ENCODE measurements at places on chromosomes 13 and 19. TPM values are rescaled to one million over a fixed set of nuclear protein-coding genes. Genes with fewer than 3 reads are reported as not detected.

Gene PABPC3
- 0.24 TPM for total RNA-seq

GRCh38 chr13:82330499-82330898 is 1551.8 kb downstream of the SLITRK1 start:
- DNase-seq = no peak

Gene PEX11G
- not detected for total RNA-seq

Gene GARIN5A
- not detected for total RNA-seq

- DNase-seq = no peak
Observed at GRCh38 chr13:20124303-20124702, 36.5 kb downstream of the GJA3 start.

GRCh38 chr19:42279902-42280814 is 11.1 kb downstream of the CIC start:
- peak; percentile 96 for DNase-seq

Gene MISP
- 5.8 TPM for total RNA-seq

GRCh38 chr13:20673715-20674114 is 29.8 kb upstream of the IL17D start:
- no peak for DNase-seq

DNA sequence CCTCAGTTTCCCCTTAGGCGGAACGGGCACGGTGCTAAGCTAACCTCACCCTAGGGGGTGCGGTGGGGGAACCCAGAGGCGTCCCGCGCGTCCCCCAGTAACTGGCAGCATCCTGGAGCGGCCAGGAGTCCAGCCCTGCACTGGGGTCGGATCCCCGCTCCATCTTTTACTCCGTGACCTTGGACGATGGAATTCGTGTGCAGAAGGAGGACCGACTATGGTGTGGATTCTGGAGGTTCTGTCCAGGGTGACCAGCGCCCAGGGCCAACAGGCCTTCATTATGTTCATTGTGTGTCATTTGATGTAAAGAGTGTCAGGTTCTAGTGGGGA is 630 bp downstream of the SPPL2B start:
- DNase-seq = no peak

Gene CEACAM21
- not detected for total RNA-seq

GRCh38 chr19:16594131-16594586 is 21.9 kb upstream of the SLC35E1 start:
- DNase-seq = no peak

Gene ERICH4
- total RNA-seq = not detected

DNA sequence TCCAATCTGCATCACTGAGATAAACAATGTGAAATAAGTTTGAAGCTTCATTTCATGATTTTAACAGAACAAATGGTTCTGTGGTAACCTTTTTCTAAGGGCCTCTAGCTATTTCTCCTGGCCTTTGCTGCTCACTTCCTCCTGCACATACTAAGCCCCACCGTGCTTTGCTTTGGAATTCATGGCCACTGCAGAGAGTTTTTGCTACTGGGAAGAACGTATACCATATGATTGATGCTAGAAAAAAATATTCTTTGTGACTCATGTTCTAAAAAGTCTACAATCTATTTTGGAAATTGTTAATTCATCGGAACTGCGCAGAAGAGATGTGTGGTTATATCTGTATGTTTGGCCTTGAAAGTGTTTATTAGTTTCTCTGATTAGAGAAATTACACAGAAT is 747.3 kb downstream of the PCDH9 start:
- DNase-seq = no peak

DNA sequence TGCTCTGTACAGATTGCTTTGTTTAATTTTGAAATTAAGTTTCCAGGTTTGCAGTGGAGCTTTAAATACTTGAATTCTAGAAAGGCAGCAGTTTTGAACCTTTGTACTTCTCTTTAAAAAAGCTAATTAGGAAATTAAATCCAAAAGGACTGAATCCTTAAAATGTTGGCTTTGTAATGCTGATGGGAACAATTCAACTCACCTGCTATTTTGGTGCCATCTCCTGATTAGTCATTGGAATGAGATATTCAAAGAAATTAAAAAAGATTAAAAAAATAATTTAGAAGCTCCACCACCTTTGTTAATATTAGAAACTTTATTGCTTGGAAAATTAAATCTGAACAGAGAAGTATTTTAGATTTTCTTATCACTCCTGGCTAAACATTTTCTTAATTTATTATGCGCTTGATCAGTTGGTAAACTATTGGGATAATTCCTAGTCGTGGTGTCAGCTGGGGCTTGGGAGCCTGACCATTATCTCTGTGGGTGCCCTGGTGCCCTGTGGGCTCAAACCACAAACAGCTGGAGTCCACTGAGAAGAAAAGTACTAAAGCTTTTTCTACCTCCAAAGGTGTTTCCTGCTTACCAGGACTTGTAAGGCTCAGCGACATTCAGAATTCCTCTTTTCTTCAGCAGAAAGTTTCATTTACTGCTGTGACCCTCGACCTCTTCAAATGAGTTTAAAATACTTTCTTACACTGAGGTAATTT is 540.4 kb downstream of the DIAPH3 start:
- no peak for DNase-seq

DNA sequence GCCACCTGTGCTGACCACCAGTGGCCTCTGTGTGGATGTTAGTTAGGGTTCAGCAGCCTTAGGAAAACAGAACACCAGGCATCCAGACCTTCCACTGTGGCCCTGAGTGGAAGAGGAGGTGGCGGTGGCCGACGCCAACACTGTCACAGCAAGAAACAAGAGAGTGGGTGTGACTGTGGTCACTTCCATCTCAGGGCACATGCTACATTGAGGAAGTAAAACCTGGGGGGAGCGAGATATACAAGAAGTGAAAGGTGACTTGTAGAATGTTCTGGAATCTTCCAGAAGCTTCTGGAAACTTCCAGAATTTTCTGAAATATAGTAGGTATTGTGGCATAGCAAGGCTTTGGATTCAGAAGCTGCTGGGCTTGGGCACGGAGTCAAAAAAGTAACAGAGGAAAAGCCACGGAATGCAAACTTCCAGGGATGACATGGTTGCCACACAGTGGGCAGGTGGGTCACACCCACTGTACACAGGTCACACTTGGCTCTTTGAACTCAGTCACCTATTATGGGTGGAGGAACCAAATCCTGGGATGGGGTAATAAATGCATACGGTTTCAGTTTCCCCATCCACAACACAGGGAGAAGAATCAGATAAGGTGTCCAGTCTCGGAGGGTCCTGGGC is 24.3 kb downstream of the GNG7 start:
- no peak for DNase-seq

GRCh38 chr13:48160606-48161278 is 65.8 kb upstream of the MED4 start:
- peak; percentile 32 for DNase-seq
